ENCODE measurements at places on chromosomes 11 and 22.

- no peak for DNase-seq
Observed at GRCh38 chr11:12160231-12160630, 49.8 kb downstream of the MICAL2 start.

GRCh38 chr11:107116358-107116757 is 98.1 kb upstream of the GUCY1A2 start:
- DNase-seq: no peak

- DNase-seq: no peak
Observed at GRCh38 chr11:117919781-117920221, 9.4 kb downstream of the TMPRSS13 start.

DNA sequence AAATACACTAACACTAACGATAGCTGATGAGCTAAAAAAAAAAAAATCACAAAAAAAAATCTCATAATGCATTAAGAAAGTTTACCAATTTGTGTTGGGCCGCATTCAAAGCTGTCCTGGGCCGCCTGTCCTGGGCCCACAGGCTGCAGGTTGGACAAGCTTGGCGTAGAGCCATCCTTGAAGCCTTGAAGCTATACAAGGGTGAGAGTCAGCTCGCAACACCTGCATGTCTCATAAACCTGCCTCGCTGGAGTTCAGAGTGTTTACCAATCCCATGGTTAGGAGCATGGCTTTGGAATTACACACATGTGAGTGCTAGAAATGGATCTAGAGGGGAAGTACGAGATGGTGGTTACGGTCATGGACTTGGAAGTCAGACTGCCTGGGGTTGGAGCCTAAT is 453.7 kb downstream of the INSC start:
- no peak for DNase-seq

DNA sequence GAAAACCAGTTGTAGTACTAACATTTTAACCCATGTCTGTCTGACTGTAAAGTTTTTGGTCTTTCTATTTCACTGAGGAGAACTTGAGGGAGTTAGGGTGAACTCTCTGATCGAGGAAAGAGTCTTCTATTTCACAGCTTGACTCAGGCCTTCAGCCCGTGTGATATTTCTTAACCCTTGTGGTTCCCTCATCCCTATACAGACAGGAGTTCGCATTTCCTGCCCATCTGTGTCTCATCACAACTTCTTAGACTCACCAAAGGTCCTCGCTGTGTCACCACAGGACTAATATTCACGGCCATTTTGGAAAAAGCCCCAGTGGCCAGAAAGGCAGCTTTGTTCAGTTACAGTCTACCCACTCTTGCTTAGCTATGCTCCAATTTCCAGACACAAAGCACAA is 172.8 kb downstream of the FAM181B start:
- no peak for DNase-seq

GRCh38 chr11:19422276-19422675 is 181.5 kb upstream of the E2F8 start:
- no peak for DNase-seq

DNA sequence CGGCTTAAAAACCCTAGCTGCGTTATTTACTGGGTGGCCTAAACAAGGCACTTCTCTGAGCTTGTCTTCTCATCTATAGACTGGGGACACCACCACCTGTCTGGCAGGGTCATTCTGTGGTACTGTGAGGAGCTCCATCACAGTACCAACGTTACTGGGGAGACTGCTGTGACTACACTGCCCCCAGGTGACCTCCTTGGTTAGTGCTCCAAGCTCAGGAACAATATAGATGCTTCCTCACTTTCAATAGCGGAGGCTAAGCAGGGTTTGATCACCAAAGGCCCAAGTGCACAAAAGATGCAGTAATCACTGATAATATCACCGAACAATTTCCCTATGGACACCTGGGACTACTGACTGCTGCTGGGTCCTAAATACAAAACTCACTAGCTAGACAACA is 18.8 kb downstream of the PRPF19 start:
- DNase-seq: no peak

DNA sequence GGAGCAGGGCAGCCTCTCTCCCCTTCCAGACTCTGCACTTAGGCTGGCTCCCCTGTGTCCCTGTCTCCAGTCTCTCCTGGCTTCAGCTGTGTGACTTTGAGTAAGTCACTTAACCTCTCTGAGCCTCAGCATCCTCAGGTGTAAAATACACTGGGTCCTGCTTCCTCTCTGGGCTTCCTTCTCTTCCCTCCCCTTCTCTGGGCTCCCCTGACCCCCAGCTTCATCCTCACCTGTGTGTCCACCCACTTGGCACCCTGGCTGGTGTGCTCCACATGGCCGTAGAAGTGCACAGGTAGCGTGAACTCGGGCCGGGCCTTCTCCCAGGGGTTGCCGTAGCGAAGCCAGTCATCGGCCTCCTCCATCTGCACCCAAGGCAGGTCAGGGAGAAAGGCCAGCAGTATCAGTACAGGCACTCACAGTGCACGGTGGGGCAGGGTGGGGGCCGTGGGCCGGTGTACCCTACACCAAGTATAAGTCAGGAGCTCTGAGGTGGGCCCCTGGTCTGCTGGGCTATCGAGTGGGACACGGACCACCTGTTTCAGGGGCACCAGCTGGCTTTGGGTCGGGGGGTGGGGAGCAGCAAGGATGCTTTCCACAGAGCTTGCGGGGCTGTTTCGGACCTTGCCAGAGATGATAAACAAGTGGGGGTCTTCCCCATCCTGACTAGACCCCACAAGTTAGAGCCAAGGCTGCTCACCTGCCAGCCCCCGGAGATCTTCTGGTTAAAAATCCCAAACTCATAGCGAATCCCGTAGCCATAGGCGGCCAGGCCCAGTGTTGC is 2.0 kb downstream of the PYGM start:
- DNase-seq: no peak

GRCh38 chr22:44621401-44622146 is 80.4 kb upstream of the PRR5 start:
- DNase-seq: no peak

DNA sequence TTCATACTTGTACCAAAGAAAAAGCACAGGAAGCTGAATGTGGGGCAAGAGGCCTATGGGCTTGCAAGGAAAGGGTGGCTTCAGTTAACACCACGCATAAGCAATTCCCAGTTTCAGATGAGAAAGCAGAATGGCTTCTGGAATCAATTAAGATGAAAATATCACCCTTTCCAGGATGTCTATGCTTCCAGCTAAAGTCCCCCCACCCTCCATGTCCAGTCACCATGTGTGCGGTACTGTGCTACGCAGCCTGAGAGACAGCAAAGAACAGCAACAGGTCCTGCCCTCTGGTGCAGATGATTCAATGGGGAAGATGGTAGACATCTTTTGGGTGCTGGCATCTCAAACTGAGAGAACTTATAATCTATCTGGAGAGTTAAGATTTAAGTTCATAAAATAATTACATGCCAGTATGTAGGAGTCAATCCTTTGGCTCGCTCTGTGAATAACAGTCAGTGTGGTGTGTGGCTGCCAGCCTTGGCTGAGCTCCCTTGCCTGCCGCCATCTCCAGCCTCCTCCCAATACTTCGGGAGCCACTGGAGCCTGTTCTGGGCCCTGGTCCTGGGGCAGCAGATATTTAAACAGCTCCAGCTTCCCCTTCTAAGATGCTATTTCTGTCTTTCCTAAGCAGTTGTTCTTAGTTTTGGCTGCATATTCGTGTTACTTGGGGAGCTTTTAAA is 44.5 kb downstream of the ME3 start:
- no peak for DNase-seq

DNA sequence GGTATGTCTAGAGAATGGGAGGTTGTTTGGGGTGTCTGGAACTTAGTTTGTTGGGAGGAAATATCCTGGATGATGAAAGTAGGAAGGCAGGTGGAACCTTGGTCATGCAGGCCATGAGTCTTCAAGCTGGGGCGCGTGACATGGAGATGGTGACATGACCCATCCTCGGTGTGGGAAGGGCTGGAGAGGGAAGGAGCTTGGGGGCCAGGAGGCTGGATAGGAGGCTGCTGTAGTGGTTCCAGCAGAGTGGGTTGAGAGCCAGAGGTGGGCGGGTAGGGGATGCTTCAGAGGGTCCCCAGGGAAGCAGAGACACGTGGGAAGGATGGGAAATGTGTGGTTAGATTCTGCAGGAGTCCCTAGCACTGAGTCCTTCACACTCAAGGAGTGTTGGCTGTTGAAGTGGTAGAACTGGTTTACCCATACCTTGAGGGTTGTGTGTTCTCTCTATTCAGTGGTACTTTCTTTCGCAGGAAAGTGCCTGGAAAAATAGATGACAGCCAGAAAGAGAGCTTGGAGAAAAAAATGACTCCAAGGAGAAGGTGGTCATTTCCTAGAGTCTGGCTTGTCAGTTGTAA is 56.8 kb downstream of the LDLRAD3 start:
- DNase-seq: no peak

GRCh38 chr11:34280945-34281872 is 76.6 kb downstream of the ABTB2 start:
- DNase-seq: no peak

DNA sequence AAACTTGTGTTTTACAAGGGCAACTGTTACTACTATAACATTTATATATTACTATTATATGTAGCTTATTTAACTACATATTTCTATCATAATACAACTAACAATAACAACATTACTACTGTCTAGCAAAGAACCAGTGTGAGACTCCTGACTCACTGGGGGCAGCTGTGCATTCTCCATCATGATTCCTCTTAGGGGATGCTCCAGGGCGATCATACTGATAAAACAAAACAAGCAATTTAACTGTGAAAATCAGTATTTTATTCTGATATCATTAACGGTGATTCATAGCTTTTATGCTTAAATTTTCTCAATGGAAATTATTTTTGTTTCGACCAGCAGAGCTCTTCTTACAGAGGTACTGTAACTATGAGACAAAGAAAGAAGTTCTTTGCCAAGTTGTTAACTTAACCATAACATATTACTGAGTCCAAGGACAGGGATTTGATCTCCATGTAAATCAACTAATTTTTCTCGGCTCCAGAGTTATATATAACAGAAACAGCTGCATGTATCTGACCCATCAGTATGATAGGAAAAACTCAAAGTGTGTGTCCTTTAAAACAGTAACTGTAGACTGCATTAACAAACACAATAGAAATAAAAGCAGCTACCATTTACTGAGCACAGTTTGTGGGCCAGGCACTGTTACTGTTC is 24.8 kb upstream of the FNBP4 start:
- DNase-seq: no peak

- DNase-seq: no peak
Observed at GRCh38 chr11:64120951-64121569, 44.9 kb downstream of the MACROD1 start.

GRCh38 chr22:32725369-32725988 is 76.0 kb upstream of the TIMP3 start:
- no peak for DNase-seq

GRCh38 chr11:116424615-116425261 is 348.0 kb downstream of the BUD13 start:
- DNase-seq: no peak

DNA sequence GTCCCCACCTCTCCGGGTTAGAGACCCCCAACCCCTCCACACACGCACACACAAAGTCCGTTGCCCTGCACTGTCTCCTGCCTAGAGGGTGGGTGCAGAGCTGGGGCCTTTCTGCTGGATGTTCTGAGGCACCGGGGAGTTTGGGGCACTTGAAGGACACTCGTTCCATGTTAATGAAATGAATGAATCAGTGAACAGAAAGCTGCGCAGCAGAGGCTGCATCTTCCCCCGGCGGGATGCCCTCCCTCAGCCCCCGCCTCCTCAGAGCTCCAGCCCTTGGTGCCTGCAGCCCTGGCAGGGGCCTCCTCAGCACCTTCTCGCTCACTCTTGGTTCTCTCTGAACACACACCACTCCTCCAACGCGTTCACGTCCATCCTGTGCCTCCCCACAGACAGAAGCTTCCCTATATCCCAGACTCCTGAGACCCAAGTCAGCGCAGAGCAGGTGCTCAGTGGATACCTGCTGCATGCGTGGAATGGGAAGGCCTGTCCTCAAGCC is 611.9 kb downstream of the TBC1D22A start:
- no peak for DNase-seq

DNA sequence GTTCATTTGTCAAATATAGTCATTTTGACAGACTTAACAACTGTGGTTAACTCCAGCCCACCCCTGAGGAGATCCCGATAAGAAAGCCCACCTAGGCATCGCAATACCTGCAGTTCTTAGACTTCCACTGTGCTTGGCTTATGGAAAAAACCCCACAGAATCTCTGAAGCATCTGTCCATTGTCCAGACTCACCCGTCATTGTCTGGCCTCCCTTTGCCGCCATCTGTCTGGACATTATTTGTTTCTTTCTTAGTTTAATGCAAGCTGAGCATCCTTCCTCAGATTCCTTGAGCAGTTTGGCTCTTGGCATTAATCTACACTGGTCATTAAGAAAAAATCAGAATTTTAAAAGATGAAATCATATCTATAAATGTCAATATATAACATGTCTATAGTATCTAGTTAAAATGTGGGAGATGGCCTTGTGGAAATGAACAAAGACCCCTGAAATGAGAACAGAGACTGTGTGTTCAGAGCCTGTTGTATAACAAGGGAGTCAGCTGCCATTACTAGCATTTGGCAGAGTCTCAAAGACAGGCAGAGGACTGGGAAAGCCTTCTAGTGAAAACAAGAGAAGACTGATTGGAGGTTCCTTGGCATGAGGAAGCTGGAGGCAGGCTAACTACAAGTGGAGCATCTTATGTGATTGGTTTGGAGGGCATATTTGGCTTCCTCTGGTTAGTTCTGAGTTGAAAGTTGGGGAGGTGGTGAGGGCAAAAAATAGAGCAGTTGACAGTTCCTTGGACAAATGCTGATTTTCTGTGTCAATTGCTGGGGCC is 80.4 kb downstream of the SPON1 start:
- DNase-seq: no peak

- DNase-seq: no peak
Observed at GRCh38 chr11:16166571-16166970, 189.8 kb downstream of the SOX6 start.

DNA sequence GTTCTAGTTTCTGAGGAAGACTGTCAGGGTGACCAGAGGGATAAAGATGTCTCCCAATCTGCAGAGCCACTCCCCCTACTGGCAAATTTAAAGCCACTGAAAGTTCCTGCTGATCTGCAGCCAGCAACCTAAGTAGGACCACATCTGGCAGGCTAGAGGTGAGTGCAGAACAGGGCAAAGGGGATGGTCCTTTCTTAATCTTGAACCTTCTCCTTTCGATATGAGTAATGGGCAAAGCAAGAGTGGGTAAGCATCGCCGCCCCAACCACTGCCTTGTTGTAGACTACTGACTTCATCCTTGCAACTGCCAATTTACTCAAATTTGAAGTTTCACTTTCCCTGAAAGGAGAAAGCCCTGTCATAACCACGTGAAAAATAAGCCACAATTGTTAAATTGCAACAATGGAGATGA is 30.7 kb downstream of the SCUBE2 start:
- DNase-seq: no peak

Measured in smooth muscle cell of the brain vasculature (primary cell).